CD8-positive, alpha-beta T cell (primary cell): ENCODE measurements at places on chromosomes 16 and 17.

DNA sequence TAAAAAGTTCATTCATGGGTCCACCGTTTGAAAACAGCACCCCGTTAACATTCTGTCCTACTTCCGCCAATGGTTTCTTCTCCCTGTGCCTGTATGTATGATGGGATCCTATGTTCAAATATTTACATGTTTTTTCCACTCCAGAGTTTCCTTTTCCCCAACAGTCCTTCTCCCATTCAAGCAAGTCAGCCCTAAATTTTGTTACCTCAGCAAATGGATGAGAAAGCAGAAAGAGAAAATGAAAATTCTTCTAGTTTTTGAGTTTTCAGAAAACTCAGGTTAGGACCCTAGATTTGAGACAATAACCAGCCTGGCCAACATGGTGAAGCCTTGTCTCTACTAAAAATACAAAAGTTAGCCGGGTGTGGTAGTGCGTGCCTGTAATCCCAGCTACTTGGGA lies 3.5 kb upstream of the ERN2 start:
- DNase-seq = no peak

DNA sequence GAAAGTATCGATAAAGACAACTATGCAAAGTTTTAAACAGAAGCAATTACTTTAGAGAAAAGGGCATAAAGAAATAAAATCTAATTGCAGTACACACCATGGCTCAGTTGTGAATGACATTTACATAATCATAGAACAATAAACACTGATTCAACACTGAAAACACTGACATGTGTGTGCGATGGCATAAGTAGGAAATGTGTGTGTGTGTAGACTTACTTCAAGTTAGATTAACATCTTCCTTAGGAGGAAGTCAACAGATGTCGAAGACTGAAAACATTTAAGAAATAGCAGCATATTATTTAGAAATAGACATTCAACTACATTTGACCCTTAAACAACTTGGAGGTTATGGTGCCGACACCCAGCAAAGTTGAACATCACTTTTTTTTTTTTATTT lies 172.4 kb downstream of the STX8 start:
- DNase-seq = no peak

DNA sequence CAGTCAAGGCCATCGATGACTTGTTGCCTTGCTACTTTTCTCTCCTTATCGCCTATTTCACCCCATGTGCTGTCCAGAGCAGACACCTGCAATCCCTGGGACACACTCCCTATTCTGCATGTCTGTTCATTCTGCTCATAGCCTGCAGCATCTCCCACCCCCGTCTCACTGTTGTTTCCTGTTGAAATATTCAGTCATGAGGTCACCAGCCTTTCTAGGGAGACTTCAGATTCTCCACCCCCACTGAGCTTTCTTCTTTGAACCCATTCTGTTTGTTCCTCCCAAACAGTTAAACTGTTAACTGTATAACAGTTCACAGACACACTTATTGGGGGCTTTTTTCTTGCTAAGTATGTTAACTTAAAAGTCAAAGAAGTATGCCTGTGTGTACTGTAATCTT lies 94.4 kb downstream of the AATF start:
- no peak for DNase-seq

- no peak for DNase-seq
Measured at GRCh38 chr16:3759736-3760135, 42.4 kb upstream of the TRAP1 start.

DNA sequence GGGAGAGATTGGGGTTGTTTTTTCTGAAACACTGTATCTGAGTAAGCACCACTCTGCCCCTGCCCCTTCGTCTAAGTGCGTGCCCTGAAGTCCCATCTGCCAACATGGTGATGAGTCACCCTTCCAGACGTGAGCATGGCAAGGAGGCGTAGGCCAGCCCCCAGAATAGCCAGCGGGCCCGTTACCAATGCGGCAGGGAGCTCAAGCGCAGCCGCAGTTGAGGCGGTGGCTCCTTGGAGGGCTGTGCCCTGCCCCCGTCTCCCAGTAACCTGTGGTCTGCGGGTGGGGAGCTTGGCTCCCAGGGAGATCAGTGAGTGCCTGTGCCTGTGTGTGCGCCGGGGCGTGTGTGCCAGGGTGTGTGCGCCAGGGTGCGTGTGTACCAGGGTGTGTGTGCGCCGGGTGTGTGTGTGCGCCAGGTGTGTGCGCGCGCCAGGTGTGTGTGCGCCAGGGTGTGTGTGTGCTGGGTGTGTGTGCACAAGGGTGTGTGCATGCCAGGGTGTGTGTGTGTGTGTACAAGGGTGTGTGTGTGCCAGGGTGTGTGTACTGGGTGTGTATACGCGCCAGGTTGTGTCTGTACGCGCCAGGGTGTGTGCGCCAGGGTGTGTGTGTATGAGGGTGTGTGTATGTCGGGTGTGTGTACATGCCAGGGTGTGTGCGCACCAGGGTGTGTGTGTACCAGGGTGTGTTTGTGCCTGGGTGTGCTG lies 98.6 kb upstream of the CHMP6 start:
- DNase-seq = peak; percentile 58

GRCh38 chr17:65487161-65487560 lies 74.3 kb downstream of the AXIN2 start:
- no peak for DNase-seq

DNA sequence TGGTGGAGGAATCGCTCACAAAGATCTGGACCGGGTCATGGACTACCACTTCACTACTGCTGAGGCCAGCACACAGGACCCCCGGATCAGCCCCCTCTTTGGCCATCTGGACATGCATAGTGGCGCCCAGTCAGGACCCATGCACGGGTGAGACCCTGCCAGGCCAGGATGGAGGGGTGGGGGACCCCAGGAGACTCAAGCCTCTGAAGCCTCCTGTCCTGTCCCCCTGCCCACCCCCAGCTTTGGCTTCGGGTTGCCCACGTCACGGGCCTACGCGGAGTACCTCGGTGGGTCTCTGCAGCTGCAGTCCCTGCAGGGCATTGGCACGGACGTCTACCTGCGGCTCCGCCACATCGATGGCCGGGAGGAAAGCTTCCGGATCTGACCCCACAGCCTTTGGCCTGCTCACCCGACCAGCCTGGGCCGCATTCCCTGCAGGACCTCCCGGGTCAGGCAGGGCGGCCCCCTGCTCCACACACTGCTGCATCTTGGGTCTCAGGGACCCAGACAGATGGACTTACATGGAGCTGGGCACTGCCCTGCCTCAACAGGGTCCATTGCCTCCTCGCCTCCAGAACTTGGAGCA lies 3.8 kb downstream of the BCKDK start:
- no peak for DNase-seq

- peak; percentile 94 for DNase-seq
Measured at GRCh38 chr17:81094509-81095382, 59.8 kb downstream of the BAIAP2 start.

DNA sequence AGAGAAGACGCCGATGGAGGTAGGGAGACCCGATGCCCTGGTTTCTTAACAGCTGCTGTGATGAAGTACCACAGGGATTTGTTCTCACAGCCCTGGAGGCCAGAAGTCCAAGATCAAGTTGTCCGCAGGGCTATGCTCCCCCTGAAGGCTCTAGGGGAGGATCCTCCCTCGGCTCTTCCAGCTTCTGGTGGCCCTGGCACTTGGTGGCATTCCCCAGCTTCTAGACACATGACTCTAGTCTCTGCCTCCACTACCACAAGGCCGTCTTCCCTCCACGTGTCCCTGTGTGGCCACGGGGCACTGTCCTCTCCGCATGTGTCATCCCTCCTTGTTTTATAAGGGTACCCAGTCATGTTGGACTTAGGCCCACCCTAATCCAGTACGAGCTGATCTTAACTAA lies 375.2 kb downstream of the SLC39A11 start:
- DNase-seq = no peak

DNA sequence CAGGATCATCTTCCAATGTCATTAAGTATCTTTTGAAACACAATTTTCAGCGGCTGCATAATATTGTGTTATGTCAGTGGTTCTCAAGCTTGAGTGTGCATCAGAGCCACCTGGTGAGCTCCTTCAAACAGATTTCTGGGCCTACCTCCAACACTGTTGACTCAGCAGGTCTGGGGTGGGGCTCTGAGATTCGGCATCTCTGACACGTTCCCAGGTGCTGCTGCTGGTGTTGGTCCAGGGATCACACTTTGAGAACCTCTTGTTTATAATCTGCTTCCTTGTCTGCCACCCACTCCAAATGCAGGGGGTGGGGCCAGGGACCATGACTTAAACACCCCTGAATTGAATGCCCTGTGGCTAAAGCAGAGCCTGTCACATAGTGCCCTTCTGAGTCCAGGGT lies 73.8 kb upstream of the HNF1B start:
- DNase-seq = no peak

DNA sequence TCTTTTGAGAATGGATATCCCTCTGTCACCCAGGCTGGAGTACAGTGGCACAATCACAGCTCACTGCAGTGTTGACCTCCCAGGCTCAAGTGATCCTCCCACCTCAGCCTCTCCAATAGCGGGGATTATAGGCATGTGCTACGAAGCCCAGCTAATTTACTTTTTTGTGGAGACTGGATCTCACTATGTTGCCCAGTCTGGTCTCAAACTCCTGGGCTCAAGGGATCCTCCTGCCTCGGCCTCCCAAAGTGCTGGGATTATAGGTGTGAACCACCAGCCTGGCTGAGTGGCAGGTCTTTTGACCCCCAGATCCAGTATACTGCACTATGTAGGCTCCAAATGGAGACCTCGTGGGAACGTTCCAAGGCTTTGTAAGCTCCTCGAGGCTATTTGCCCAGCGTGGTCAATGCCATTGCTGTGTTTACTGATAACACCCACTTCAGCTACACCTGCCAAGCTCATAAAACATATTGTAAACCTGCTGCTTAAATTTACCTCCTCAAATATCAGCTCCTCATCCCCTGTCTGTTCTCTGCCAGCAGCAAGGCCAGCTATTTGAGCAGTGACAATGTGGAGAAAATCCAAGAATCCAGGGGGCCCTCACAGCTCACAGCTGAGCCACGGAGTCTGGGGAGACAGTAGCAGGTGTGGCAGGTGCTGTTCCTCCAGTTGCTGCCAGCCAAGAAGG lies 16.2 kb upstream of the KIFC3 start:
- no peak for DNase-seq

DNA sequence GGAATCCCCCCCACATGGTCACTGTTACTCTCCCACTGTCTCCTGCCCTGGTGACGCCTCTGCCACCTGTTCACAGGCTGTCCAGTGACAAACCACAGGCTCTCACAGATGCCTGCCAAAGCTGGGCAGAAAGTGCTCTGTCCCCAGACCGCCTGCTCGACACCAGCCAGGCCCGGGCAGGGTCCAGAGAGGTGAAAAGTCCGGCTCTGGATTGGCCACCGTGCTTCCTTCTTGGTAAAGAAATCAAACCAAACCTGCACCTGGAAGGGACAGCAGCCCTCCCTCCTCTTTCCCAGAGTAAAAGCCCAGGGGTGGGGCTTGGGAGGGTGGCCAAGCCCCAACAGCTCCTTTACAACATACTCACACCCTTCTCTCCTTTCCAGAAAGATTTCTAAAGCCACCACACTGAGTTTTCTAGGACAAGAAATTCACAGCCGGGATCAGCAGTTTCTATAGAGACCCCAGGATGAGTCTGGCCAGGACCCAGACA lies 6.2 kb downstream of the PCGF2 start:
- DNase-seq = no peak

DNA sequence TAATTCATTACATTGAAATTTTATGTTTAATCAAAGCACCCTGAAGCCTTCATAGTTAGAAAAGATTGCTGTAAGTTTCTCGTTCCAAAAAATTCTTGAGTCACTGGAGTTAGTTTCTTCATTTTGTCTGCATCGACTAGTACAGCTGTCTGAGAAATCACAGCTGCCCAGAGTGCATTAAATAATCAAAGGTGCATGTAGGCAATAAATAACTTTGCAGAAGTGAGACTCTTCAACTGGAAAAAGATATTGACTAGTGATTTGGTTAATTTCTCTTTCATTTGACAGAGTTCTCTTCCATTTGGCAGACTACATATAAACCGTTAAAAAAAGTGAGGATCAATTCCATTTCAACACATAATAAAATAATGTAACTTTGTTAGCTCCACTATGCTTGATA lies 234.0 kb downstream of the CNTNAP4 start:
- no peak for DNase-seq

DNA sequence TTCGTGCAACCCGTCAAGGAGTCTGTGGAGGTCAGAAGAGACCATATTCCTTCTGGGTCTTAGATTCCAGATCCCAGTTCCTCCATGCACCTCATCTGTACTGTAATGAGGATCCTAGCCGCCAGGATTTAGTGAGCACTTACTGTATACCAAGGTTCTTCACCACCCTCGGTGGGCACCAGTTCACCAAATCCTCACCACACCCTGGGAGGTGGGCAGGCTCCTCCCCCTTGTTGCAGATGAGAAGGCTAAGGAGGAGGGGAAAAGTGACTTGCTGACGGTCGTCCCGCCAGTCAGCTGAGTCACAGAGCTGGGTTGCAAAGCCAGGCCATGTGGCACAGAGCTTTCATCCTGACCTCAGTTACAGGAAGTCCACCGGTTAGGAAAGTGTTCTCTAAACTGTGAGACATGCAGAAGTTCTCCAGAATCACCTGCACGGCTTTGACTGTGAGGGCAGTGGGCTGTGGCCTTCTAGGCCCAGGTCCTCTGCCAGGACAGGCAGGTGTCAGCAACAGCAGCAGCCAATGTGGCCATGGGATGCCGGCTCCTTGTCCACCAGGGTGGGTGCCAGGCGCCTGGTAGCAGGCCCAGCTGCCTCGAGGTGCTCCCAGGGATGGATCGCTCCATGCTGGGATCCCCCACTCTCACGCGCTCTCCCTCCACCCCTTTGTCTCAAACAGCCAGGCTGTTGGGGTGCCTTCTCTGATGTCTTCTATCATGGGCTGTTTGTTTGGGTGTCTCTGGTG lies 240.3 kb upstream of the GSE1 start:
- no peak for DNase-seq

- DNase-seq = no peak
Measured at GRCh38 chr16:71258372-71258771, 27.9 kb upstream of the HYDIN start.

DNA sequence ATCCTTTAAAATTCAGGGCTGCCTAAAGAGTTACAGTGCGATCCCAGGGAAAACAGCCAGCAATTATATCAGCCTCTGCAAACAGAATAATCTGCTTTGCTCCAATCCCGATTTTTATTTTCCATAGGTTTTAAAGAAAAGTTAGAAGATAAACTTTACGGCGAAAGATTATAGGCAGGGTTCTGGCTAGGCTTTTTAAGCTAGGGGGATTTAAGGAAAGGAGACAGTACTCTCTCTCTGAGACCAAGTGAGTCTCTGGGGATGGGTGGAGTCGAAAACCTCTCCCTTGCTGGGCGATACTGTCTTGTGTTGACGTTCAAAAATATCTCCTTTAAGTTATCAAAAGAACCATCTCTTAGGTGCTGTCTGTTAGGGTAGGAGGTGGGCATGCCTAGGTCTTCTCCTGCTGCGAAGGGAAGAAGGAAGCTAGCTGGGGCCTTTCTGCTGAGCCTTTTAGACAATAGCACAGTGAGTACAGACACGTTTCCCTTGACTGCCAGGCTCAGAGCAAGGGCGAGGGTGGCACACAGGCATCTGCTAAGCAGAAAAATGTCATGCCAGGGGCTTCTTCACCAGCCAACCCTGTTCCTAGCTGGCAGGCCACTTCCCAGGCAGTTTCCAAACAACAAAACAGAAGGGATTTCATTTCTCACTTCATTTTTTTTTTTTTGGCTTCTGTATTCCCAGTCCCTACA lies 167.9 kb upstream of the MAF start:
- DNase-seq = no peak

GRCh38 chr16:81519301-81520150 lies 74.9 kb downstream of the CMIP start:
- DNase-seq = no peak
